ENCODE measurements at places on chromosomes 1 and 21.

DNA sequence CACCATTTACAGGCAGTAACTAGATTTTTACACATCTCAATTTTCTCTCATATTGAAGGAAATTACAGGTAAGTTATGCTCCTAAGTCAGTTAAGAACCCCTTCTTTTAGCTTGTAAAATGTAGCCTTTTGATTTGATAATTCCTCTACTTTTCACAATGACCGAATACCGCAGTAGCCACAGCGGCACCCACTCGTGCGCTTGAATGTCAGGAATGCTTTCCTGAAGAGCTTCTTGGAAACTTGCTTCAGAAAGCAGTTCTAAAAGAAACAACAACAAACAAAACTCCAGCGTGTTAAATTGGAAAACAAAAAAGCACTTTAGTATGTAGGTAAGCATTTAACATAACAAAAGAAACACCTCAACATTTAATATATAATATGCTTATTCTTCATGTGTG is 9.9 kb upstream of the DNTTIP2 start:
- no peak for DNase-seq

GRCh38 chr1:167997037-167997575 is 60.2 kb upstream of the MPC2 start:
- DNase-seq = no peak

DNA sequence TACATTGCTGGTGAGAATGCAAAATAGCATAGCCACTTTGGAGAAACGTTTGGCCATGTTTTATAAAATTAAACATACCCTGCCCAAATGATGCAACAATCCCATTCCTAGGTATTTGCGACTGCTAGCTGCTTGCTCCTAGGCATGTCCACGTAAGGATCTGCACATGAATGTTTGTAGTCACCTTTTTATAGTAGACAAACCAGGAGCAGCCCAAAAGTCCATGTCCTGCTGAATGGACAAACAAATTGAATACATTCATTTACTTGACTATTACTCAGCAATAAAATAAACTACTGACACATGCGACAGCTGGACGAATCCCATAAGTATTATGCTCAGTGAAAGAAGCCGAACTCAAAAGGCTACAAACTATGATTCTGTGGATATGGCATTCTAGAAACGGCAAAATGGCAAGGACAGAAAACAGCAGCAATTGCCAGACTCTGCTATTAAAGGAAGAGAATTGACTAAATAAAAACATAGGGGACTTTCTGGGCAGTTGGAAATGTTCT is 161.9 kb upstream of the GALNT2 start:
- DNase-seq = no peak

GRCh38 chr1:187474336-187474735 is 645.6 kb downstream of the PLA2G4A start:
- no peak for DNase-seq

- DNase-seq = no peak
Observed at GRCh38 chr1:17458794-17459193, 19.3 kb upstream of the RCC2 start.
